ENCODE measurements at places on chromosomes 7 and 10.

DNA sequence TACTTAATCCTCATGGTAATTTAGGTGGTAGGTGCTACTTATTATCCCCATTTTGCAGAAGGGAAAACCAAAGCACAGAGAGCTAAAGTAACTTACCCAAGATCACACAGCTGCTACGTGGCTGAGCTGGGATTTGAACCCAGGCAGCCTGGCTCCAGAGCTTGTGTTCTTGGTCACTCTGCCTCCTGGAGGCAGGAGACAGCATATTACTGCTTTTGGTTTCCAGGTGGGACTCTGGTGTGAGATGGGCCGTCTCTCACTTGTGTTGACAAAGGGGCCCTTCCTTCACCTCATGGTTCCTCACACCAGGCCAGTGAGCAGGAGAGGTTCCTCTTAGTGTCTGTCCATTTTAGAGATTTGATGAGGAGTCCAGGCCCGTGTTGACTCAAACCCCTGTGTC lies 79.8 kb upstream of the PPIF start:
- peaks cover 3% of the 10 kb centered on the region for H3K36me3 ChIP-seq
- DNase-seq: no peak
- no peak overlapping the region for H3K4me3 ChIP-seq

DNA sequence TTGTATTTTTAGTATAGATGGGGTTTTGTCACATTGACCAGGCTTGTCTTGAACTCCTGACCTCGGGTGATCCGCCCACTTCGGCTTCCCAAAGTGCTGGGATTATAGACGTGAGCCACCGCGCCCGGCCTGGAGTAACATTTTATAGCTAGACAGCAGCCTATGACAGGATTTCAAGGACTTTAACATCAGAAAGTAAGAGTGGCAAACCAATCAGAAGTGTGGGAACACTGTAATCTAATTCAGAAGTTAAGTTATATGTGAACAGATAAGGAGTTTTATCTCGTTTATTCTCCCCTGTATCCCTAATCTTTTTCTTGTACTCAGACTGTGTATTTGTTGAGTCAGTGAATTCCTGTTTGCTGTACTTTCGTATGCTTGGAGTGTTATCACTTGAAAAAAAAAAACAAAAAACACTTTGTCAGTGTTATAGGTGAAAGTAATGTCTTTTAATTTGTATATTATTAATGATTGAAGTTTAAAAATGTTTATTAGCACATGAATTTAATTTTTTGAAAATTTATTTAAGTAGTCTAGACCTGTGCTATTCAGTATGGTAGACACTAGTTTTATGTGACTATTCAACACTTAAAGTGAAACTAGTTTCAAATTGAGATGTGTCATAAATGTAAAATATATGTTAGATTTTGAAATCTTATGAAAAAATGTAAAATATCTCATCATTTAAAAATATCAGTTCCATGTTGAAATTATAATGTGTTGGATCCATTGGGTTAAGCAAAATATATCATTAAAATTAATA lies 38.6 kb downstream of the RSBN1L start:
- DNase-seq: no peak
- H3K4me1 ChIP-seq: peaks cover 7% of the 10 kb centered on the region
- H3K27ac ChIP-seq: no peak overlapping the region
- no peaks in the 10 kb centered on the region for H3K27me3 ChIP-seq
- no peak overlapping the region for H3K4me3 ChIP-seq

DNA sequence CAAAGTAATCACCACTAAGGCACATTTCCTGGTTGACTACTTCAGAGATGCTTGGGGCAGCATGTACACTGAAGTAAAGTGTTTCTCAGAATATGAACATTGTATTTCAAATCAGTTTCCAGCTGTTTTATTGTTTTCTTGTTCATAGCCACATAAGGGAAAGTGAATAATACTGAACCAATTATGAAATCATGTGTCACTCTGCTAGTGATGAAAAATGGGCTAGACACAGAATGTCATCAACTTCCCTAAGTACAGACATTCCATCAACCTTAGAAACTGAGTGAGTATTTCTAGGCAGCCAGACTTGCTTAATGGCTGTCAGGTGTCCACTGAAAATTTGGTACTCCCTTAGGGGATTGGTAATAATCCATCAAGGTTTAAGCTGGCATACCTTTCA lies 603.5 kb downstream of the ARL4A start:
- H3K4me3 ChIP-seq: no peak overlapping the region
- no peak overlapping the region for H3K27ac ChIP-seq
- no peaks in the 10 kb centered on the region for H3K36me3 ChIP-seq
- peak; percentile 24 for DNase-seq
- H3K27me3 ChIP-seq: no peaks in the 10 kb centered on the region

- H3K4me3 ChIP-seq: no peak overlapping the region
- no peaks in the 10 kb centered on the region for H3K27me3 ChIP-seq
These were observed 158.2 kb downstream of the ST7 start for GRCh38 chr7:117111535-117111934.

DNA sequence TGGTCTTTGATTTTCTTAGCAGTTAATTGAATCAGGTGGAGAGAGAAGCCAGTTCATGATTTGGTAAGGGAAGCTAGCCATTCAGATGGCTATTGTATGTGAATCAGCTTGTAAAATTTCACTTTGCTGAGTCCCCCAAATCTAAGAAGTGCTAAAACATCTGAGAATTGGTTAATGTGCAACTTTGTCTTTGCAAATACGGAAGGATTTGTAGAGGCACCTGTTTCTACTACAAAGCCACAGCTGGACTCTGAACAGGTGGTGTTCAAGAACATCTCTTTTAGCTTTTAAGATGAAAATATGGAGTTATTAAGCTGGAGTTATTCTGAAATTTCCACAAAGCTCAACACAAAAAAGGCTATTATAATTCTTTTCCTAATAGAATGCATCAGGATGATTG lies 132.6 kb downstream of the VPS50 start:
- no peaks in the 10 kb centered on the region for H3K4me1 ChIP-seq
- no peak overlapping the region for H3K27ac ChIP-seq
- DNase-seq: no peak
- no peaks in the 10 kb centered on the region for H3K36me3 ChIP-seq
- H3K27me3 ChIP-seq: no peaks in the 10 kb centered on the region

- no peaks in the 10 kb centered on the region for H3K27me3 ChIP-seq
- no peaks in the 10 kb centered on the region for H3K36me3 ChIP-seq
- H3K4me1 ChIP-seq: peaks cover 8% of the 10 kb centered on the region
- DNase-seq: no peak
These were observed 51.3 kb upstream of the SEPTIN7 start for GRCh38 chr7:35749556-35749955.

GRCh38 chr7:1978656-1979590 lies 253.8 kb downstream of the MAD1L1 start:
- H3K27me3 ChIP-seq: no peaks in the 10 kb centered on the region
- no peak overlapping the region for H3K4me3 ChIP-seq
- no peaks in the 10 kb centered on the region for H3K36me3 ChIP-seq
- no peaks in the 10 kb centered on the region for H3K4me1 ChIP-seq
- DNase-seq: no peak

DNA sequence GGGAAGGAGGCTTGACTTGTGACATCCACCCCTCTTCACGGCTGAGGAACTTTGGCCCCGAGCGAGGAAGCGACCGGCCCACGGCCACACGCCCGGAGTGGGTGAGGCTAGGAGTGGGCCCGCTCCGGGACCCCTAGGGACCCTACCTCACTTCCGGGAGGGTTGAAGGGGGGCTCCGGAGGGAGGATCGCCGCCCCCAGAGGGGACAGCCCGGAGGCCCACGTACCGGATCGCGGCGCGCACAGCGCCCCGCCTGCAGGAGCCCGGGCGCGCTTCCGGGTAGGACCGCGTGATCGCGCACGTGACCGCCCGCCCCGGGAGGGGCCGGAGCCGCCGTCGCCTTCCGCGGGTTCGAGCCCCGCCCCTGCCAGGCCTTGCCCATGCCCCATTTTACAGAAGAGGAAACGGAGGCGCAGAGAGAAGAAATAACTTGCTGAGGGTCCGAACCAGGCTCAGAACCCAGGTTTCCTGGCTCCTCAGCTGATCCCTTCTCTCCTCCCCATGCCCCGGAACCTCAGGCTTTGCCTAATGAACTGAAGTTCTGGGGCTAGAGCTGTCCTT lies at the start of gene HPS1:
TSS of gene HPS1 (minus strand) at position 275 of the 561 bp plus-strand sequence. CDS start 3,695 bp downstream, outside the sequence.
- DNase-seq: peak; percentile 29
- H3K27me3 ChIP-seq: no peaks in the 10 kb centered on the region
- H3K4me1 ChIP-seq: peaks cover 4% of the 10 kb centered on the region
- peak within 1 kb of the TSS; percentile 64 for H3K27ac ChIP-seq
- H3K4me3 ChIP-seq: peak within 1 kb of the TSS; percentile 69
- H3K36me3 ChIP-seq: peaks cover 12% of the 10 kb centered on the region

GRCh38 chr7:66553001-66553400 lies 75.7 kb upstream of the KCTD7 start:
- no peak overlapping the region for H3K4me3 ChIP-seq
- no peaks in the 10 kb centered on the region for H3K4me1 ChIP-seq
- H3K27ac ChIP-seq: peak overlapping the region; percentile 60
- peaks cover 15% of the 10 kb centered on the region for H3K36me3 ChIP-seq

DNA sequence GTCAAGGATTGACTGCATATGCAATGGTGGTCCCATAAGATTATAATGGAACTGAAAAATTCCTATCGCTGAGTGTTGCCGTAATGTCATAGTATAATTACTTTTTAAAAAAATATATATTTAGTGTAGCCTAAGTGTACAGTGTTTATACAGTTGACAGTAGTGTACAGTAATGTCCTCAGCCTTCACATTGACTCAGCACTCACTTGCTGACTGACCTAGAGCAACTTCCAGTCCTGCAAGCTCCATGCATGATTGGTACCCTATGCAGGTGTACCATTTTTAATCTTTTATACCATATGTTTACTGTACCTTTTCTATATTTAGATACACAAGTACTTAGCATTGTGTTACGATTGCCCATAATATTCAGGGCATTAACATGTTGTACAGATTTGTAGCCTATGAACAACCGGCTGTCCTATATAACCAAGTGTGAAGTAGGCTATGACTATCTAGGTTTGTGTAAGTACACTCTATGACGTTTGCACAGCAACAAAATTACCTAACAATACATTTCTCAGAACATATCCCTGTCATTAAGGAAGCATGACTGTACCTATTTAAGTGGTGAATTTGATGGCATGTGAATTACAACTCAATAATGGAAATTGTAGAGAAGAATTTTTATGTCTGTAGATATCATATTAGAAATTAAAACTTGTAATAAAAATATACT lies 40.9 kb downstream of the CCNY start:
- H3K36me3 ChIP-seq: no peaks in the 10 kb centered on the region
- no peak for DNase-seq
- peaks cover 32% of the 10 kb centered on the region for H3K4me1 ChIP-seq
- no peak overlapping the region for H3K4me3 ChIP-seq
- no peaks in the 10 kb centered on the region for H3K27me3 ChIP-seq

- H3K4me1 ChIP-seq: peaks cover 11% of the 10 kb centered on the region
- DNase-seq: no peak
- no peak overlapping the region for H3K27ac ChIP-seq
- H3K27me3 ChIP-seq: no peaks in the 10 kb centered on the region
- H3K36me3 ChIP-seq: no peaks in the 10 kb centered on the region
- no peak overlapping the region for H3K4me3 ChIP-seq
These were observed 1.5 kb downstream of the AQP1 start for GRCh38 chr7:30912986-30913811.

- H3K4me1 ChIP-seq: no peaks in the 10 kb centered on the region
- DNase-seq: no peak
- H3K27me3 ChIP-seq: no peaks in the 10 kb centered on the region
- no peaks in the 10 kb centered on the region for H3K36me3 ChIP-seq
- no peak overlapping the region for H3K4me3 ChIP-seq
These were observed 29.5 kb upstream of the ZNF107 start for GRCh38 chr7:64636386-64636785.

DNA sequence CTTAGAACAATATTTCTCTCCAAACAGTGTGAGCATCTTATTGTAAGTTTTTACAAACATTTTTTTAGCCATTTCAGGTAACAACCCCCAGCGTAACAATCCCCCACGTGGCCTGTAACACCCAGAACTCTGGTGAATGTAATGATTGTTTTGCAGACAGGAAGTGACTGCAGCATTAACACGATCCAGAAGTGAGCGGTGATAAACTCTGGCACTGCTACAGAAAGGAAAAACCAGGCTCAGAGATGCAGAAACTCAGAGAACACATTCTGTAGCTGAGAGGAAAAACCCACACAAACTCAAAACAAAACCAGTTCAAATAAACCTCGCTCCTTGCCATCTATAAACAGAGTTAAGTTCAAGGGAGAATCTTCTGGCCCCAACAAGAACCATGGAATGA lies 285.7 kb downstream of the FGFR2 start:
- H3K4me3 ChIP-seq: no peak overlapping the region
- no peak for DNase-seq
- no peak overlapping the region for H3K27ac ChIP-seq
- H3K27me3 ChIP-seq: no peaks in the 10 kb centered on the region

DNA sequence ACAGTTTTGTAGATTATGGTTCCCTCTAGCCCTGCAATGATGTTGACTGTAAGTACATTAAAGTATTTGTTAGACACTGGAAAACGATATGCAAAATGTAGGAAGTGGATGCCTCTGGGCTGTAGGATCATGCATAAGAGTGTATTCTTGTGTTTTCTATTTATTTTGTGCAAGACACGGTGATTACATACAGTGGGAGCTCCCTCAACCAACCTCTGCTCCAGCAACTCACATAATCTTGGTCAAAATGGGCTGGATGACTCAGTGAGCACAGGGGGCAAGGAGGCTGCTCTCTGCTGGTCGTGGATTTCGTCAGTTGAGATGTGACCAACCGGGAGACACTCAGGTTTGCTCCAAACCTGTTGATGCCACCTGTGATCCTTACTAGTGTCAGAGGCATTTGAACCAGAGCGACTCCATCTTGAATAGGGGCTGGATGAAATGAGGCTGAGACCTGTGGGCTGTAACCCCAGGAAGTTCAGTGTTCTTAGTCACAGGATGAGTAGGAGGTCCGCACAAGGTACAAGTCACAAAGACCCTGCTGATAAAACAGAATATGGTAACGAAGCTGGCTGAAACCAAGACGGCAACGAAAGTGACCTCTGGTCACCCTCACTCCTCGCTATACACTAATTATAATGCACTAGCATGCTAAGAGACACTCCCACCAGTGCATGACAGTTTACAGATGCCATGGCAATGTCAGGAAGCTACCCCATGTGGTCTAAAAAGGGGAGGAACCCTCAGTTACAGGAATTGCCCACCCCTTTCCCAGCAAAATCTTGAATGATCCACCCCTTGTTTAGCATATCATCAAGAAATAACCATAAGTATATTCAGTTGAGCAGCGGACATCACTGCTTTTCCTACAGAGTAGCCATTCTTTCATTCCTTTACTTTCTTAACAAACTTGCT lies 56.4 kb upstream of the FAM20C start:
- no peak overlapping the region for H3K27ac ChIP-seq
- no peaks in the 10 kb centered on the region for H3K36me3 ChIP-seq
- no peak for DNase-seq
- H3K4me3 ChIP-seq: no peak overlapping the region
- H3K27me3 ChIP-seq: no peaks in the 10 kb centered on the region
- no peaks in the 10 kb centered on the region for H3K4me1 ChIP-seq

Data from astrocyte (in vitro differentiated cells and primary cell).